ENCODE measurements at places on chromosomes 11 and 22.

GRCh38 chr11:13140028-13140870, 131.1 kb downstream of the RASSF10 start:
- no peak for DNase-seq

DNA sequence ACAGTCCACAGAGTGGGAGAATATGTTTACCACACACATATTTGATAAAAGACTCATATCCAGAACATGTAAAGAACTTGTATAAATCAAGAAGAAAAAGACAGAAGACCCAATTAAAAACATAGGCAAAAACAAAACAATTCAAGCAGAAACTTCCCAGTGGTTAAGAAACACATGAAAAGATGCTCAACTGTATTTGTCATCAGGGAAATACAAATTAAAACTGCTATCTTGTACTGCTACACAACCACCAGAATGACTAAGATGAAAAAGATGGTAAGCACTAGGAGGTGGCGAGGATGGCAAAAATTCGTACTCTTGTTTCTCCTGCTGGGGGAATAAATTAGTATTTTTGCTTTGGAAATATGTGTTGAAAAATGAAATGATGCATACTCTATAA, 192.3 kb upstream of the C11orf87 start:
- no peak for DNase-seq

DNA sequence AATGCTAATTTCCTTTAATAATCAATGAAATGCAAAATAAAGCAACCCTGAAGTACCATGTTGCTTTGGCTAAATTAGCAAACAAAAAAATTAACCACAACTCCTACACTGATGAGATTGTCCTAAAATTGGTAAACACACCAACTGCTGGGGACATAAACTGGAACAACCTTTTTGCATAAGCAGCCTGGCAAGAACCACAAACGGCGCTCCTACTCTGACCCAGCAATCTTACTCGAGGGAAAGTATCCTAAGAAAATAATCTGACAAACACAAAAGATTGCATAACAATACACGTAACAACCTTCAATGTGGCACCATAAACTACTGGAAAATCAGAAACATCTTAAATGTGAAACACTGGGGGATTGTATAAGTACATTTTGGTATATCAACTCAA, 189.8 kb upstream of the PITPNB start:
- no peak for DNase-seq

GRCh38 chr11:14582793-14583192, 60.8 kb upstream of the PDE3B start:
- DNase-seq: no peak

- DNase-seq: no peak
Observed at GRCh38 chr11:79030448-79030847, 410.4 kb downstream of the TENM4 start.

GRCh38 chr11:70108250-70108649, 30.1 kb downstream of the ANO1 start:
- no peak for DNase-seq

DNA sequence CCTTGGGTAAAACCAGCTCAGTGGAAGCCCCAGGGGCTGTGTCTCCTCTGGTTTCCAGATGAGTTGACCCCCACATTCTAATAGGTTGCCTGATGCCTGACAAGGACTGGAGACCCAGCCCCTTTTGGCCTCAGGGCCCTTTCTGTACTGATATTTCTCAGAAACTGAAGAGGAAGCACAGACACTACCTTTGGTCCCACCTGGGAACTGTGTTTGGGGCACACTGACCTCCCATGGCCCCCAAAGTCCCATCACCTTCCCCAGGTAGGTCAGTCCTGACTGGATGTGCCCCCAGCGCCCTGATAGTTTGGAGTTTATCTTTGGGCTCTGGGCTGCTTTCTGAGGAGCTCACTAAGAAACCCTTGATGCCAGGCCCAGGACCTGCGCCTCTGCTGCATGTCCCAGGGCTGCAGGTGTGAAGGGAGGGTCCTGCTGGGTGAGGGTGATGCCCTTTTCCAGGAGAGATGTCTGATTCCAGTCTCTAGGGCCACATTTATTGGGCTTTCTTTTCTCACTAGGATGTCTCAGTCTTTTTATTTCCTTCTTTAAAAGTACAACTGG, 106.7 kb downstream of the GGTLC2 start:
- no peak for DNase-seq

GRCh38 chr11:61923166-61924063, 6.0 kb upstream of the RAB3IL1 start:
- DNase-seq: no peak

GRCh38 chr11:68287419-68287818, 15.6 kb upstream of the C11orf24 start:
- no peak for DNase-seq

GRCh38 chr22:45731798-45732495, 60.3 kb downstream of the ATXN10 start:
- no peak for DNase-seq

- no peak for DNase-seq
Observed at GRCh38 chr22:29890760-29891159, 7.8 kb downstream of the MTMR3 start.

DNA sequence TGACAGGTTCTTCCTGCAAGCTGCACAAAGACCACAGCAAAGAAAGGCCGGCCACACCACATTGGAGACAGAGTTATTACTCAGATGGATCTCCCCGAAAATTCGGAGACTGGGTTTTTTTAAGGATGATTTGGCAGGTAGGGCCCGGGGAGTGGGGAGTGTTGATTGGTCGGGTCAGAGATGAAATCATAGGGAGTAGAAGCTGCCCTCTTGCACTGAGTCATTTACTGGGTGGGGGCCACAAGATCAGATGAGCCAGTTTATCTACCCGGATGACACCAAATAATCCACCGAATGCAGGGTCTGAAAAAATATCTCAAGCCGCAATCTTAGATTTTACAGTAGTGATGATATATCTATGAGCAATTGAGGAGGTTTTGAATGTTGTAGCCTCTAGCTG, 401.8 kb upstream of the FAT3 start:
- DNase-seq: no peak

GRCh38 chr22:30821381-30821780, 126.7 kb downstream of the OSBP2 start:
- DNase-seq: no peak

DNA sequence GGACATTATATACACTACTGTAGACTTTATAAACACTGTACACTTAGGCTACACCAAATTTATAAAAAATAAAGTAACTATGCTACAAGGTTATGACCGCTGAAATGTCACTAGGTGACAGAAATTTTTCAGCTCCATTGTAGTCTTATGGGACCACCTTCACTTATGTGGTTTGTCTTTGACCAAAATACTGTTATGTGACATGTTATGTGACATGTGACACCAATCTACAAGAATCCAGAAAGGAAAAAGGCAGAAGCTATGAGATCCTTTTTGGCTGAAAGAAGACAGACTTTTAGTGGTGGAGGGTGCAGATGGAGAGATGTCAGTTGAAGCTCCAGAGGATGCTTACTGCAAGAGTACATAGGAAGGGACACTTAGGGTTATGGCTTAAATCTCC, 1378.4 kb upstream of the TENM4 start:
- no peak for DNase-seq

DNA sequence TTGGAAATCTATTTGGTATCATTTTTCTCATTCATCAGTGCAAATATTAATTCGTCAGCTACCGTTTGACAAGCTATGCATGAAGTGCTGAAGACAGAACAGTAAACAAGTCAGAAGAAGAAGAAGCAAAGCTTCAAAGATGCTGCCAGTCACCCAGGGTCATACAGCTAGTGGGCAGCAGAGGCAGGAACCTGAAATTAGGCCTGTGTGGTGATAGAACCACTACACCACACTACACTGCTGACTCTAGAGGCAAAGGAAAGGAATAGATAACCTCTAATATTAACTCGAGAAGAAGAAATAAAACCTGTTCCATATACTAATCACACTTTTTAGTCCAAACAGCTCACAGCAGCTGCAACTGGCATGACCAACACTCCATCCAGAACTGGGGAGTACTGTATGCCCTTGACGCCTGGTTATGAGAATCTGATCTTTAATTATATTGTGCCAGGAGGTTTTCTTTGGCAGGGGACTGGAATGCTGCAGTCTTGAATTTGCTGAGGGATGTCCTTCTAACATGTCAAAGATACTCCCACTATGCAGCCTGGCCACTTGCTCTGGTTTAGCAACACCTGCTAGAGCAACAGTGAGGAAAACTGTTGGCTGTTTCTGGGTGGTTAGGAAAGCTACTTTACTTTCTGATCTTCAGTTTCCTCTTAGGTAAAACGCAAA, 73.0 kb downstream of the PAK1 start:
- DNase-seq: no peak

DNA sequence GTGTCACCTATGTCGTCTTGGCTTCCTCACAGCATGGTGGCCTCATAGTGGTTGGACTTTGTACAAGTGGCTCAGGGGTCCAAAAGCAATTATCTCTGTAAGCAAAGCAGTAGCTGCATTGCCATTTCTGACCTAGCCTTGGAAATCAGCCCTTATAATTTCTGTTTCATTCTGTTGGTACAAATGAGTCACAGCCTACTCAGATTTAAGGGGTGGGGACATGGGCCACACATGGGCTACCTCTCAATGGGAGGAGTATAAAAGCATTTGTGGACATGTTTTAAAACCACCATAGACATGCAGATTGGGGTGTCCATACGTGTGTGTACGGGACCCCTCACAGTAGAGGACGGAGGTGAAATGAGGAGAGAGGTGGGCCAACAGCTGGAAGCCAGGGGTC, 41.6 kb downstream of the CHRDL2 start:
- DNase-seq: no peak

DNA sequence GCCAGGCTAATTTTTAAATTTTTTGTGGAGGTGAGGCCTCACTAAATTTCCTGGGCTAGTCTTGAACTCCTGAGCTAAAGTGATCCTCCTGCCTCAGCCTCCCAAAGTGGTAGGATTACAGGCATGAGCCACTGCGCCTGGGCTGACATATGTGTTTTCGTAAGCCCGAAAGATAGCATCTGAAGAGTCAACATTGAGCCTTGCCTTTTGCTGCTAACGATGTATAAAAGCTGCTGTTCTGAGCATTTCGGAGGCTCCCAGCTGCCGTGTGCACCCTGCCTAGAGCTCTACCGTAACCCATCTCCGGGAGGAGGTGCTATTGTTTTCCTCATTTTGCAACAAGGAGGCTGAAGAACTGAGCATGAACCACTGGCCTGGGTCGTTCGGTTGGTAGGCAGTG, 18.1 kb upstream of the PPP6R3 start:
- DNase-seq: no peak

DNA sequence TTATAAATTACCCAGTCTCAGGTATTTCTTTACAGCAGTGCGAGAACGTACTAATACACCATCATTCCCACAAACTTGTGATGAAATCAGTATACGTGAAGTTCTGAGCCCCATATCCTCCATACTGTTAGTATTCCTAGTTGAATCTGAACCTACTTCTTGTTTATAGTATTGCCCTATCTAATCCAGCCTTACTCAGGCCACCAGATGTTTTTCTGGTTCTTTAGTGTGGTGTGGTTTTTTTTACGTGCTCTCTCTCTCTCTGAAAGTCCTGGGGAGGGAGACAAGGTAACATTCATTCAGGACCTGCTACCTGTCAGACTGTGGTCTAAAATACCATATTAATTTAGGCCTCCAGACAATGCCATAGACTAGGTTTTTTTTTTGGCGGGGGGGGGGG, 47.6 kb upstream of the TEAD1 start:
- no peak for DNase-seq

DNA sequence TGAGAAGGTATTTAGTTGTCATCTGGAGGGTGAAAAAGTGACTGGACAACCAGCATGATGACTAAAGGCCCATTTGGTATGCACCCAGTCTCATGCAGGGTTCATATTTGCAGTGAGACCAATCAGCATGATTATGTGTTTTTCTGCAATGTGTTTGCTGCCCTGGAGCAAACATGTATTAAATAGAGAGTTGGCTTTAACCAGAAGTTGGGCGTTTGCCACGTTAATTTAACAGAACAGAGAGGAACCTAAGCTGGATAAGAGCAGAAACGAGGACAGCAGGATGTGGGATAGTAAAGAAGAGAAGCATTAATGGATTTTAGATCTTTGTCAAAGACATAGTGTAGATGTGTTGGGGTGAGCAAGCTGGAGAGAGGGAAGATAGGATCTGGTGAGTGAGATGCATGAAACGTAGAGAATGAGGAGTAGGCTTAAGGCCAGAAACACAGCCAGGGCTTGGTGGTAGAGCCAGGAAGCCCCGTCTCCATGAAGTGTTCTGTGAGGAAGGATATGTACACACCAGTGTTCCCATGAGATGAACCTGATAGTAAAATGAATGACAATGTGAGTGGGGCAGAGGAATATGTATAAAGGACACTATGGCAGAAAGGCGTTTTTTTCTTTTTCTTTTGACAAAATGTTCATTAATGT, 164.0 kb upstream of the PDGFD start:
- DNase-seq: no peak

DNA sequence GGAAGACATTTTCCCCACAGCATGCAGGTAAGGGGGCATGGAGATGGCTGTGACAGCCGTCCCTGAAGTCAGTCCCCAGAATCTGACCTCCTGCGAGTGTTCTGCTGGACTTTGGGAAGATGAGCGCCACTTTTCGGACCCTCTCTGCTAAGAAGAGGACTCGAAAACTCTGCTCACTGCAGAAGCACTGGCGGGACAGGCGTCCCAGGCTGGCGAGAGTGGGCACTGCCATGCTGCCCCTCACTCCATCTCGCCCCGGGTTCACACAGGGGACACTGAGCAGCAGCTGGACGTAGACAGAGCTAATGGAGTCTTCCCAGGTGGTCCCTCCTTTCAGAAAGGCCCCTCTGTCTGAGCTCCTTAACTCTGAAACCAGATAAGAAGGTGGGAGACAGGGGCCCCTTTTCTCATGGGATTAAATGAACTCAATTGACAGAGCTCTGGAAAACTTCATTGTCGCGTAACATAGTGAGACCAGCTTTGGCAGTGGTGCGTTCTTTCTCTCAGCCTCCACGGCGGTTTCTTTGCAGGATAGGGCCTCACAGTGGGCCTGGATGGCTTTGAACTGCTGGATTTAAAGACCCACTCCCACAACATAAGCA, 4.8 kb downstream of the ADAMTS8 start:
- no peak for DNase-seq

DNA sequence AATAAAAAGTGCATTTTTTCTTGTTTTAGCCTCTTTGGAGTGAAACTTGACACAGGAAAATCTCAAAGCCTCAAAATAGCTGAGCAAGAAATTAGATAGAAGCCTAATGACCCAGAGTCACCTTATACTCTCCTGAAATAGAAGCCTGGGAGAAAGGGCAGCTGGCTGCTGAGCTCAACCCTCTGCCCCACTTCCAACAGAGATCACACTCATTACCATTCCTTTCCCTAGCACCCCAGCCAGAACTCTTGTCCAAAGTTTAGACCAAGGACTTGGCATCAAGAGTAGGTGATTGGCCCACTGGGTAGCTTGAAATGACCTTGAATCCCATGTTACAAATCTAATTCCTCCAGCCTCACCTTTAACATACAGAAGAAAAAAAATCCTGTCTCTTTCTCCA, 62.7 kb upstream of the AMOTL1 start:
- no peak for DNase-seq

GRCh38 chr11:124935548-124936514, at the start of gene HEPACAM:
TSS of gene HEPACAM (minus strand) at chr11:124936047. CDS start at chr11:124936006, 41 bp downstream.
- DNase-seq: no peak

DNA sequence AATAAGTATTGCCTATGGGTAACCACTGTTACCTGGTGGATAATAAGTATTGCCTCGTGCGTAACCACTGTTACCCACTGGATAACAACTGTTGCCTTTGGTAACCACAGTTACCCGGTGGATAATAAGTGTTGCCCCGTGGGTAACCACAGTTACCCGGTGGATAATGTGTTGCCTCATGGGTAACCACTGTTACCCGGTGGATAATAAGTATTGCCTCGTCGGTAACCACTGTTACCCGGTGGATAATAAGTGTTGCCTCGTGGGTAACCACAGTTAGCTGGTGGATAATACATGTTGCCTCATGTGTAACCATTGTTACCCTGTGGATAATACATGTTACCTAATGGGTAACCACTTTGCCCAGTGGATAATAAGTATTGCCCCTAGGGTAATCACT, 9.8 kb upstream of the NXPE4 start:
- DNase-seq: no peak

Measured in activated CD8-positive, alpha-beta memory T cell treated with anti-CD3 and anti-CD28 coated beads for 4 hours (primary cell).